ENCODE measurements at places on chromosomes 7 and 10.
A peak's percentile ranks its signal among the peaks of the same experiment; 100 is the strongest.

DNA sequence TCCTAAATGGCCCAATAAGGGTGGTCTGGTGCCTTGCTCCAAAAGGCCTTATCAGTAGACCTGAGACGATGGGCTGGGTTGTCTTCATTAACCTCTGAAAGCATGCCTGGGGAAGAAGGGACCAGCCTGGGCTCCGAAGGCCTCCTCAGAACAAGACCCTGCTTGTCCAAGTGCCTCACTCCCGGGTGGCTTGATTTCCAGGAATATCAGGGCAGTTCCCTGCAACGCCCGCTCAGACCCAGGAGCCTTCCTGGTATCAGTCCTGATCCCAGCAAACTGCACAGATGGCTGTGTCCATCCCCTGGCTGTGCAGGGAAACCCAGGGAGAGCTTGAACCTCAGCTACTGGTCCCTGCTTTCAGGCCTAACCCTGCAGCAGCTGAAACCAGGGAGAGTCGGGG is 49.9 kb upstream of the CUX1 start:
- no peak for DNase-seq

DNA sequence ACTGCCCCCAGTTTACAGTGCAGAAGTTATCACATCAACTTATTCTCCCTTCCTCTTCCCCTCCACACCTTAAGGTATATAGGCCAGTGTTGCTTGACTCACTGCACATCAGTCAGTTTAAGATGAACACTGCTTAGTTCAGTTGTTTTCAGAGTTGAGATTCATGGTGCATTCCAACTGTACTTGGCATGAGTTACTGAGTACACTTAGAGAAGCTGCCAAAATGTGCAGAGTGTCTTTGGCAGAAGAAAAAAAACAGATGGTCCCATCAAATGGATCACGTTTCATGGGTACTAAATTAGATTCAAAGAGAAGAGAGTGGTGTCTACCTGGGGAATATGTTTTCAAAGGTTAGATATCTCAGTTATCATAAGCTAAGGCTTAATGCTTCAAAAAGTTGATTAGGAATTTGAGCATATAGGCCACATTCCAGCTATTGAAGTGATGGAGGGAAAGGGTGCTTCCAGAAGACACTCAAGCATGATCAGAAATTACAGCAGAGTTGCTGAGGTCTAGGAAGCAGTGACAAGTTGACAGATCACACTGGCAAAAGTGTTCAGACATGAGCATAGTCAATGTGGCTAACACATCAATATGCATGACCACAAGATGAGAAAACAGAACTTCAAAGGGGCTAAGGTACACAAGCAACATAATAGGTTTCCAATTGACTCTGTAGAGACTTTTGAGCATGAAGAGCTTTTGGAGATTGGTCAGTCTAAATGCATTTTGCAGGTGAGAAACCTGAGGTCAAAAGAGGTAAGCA is 579.2 kb upstream of the CELF2 start:
- DNase-seq: no peak

- DNase-seq: peak; percentile 66
Measured at GRCh38 chr7:603152-603951, 83.7 kb upstream of the PDGFA start.

GRCh38 chr10:124568848-124569622 is 107.4 kb downstream of the LHPP start:
- no peak for DNase-seq

DNA sequence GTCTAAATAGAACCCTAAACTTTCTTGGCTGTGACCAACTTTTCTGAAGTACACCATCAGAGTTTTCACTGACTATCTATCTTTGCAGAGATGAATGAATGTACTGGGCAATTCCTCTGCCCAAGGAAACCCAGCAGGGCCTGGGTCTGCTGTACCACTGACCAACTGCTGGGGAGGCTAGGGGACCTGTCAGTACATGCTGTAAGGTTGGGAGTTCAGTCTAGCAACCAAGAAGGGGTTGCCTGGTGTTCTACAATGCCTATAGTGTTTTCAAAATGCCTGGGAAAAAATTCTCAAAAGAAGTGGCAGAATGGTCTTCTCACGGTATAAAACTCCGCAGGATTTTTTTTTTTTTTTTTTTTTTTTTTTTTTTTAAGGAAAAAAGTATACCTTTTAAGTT is 106.3 kb downstream of the NT5C2 start:
- no peak for DNase-seq

DNA sequence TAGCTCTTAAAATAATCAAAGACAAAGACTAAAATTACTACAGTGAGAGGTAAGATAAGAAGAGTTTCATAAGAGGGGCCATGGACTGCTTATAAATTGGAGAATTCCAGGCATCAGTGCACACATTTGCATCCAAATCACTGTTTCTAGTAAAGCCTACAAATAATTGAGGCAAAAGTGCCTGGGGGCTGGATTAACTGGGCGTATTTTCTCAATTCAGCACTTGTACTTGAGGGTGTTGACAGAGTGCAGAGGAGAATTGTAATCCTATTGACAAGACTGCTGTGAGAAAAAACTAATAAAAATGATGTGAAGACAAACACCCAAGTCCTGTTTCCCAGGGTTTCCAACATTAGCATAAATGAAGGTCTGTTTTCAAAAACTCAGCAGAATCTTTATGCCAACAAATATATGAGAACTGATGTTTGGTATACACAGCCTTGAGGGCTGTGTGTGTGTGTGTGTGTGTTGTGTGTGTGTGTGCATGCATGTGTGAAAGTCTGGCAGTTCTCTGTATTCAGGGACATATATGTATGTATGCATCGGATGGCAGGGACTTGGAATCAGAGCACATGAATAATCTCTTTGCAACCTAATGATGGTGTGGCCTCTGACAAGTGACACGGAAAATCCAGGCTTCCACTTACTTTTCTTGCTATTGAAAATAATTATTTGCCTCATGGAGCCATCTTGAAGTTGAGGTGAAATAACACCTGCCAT is 182.1 kb upstream of the CDC14C start:
- no peak for DNase-seq

- no peak for DNase-seq
Measured at GRCh38 chr7:94605031-94605430, 50.9 kb downstream of the SGCE start.

GRCh38 chr10:29202386-29202940 is 86.4 kb upstream of the LYZL1 start:
- no peak for DNase-seq

DNA sequence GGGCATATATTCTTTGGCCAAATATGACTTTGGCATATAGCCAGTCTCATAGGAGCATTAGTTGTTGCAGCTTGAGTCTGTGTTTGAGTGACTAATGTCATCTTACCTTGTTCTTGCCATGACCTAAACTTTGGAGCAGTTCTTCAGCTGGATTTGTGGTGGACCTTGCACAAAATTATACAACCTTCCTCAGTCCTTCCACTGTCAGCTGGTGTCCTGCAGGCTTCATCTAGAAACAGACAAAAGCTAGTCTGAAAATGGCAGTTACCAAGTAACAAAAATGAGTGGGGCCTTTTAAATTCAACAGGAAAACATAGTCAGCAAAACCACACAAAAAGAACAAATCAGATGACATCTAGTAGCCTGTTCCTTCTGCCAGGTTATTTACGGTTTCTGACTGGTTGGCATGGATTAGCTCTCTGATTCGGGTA is 59.5 kb upstream of the HECTD2 start:
- DNase-seq: no peak

- DNase-seq: no peak
Measured at GRCh38 chr7:148473703-148474480, 116.7 kb upstream of the C7orf33 start.

DNA sequence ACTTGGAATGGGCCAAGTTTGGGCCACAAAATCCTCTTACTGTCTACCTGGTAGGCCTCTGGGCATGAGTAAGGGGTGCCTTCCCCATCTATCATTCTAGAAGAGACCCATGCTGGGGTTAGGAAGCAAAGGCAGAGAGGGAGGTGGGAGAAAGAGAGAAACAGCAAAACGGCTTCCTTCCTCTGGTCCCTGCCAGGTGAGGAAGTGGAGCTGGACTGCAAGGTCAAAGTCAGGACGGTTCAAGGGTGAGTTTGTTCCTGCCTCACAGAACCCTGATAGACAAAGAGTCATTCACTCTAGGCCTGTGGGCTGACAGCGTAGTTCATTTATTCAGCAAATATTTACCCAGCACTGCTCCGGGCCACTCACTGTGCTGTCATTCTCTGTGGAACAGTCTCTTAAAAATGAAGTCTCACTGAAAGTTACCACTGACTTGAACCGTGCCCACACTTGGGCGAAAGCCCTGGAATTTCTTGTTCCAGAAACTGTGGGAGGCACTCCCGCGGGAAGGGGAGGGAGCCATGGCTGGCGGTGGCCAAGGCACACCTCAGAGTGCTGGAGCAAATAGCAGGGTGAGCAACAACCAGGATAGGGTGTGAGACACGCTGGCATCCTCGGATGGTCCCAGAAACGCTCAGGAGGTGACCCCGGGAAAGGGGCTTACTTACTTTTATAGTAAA is 26.2 kb upstream of the ECHDC3 start:
- DNase-seq: no peak

GRCh38 chr7:114648117-114648516 is 233.5 kb downstream of the FOXP2 start:
- DNase-seq: no peak

DNA sequence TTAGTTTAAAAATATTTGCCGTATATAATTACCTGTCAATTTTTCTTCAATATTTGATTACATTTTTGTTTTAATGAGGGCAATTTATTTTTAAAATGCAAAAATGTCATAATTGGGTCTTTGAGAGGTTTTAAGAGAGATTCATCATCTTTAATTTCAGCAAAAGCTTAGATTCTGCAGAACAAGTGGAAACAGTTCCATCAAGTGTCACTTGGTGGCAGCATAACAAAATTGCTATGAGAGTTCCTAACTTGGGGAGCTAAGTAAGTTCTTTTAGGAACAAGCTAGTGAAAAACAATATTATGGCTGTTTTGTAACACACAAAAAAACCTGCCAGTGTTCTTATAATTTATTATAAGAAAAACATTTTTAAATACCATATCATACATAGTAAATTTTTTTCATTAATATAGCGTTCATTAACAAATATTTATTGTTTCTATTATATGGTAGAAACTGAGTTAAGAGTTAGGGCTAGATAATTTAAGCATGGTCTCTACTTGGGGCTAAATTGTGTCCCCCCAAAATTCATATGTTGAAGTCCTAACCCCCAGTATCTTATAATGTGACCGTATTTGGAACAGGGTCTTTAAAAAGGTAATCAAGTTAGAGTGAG is 155.2 kb downstream of the MAGI2 start:
- DNase-seq: no peak

- no peak for DNase-seq
Measured at GRCh38 chr10:18793951-18794350, 134.7 kb downstream of the ARL5B start.

DNA sequence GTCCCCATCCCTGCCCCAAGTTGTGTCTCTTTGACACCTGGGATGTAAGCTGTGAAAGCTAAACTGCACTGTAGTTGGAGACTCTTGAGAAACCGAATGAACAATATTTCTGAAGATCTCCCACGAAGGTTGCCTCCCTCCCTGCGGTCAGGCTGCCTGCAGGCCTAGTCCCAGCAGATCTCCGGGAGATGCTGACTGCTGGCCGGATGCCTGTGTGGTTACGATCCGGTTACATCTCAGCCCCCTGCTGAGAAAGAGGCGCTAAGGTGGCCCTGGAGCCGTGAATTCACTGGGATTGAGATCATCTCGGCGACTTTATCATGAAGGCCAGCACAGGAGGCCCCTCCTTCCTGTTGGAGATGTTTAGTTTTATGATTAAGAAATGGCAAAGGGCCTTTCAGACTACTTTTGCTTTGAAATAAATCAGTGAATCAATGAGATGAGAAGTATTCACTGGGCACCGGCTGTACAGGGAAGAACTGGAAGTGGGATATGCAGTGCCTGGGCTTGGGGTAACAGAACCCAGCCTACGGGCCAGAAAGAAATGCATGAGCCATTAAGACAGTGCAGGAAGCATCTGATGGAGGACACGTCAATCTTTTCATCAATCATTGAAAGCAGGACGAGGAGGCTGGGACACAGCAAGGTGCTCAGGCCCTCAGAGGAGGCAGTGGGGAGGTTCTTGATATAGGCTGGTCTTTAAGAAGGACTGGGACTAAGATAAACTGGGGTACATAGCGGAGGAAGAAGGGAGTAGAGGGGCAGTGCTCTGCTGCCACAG is 177.6 kb downstream of the PRKAG2 start:
- DNase-seq: no peak

DNA sequence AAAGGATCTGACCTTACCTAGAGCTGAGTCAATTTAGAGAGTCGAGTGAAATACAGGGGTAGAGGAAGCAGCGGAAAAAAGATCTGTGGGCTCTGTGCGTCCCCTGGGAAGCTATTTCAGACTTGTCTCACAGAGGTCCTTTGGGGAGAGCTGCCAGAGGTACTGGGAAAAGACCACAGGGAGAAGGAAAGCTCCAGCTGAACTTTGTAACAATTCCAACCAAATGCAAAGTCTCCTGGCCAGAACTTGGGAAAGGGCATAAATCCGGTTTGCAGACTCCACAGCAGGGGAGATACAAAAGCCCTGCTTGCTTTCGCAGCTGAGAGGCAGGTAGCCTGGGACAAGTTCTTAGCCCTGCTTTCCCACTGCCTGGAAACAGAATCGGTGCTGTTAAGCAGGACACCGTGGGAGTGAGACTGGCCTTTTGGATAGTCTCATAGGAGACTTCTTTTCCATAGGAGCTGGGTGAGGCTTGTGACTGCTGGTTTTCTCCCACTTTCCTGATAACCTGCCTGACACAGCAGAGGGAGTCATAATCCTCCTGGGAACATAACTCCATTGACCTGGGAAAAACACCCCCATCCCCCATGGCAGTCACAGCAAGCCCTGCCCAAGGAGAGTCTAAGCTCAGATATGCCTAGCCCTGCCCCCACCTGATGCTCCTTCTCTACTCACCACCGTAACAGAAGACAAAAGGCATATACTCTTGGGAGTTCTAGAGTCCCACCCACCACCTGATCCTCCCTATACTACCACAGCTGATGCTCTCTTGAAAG is 926.2 kb downstream of the KCNMA1 start:
- no peak for DNase-seq

GRCh38 chr7:82172017-82172416 is 271.6 kb downstream of the CACNA2D1 start:
- no peak for DNase-seq

GRCh38 chr7:73869011-73869798 is 8.2 kb downstream of the TMEM270 start:
- DNase-seq: no peak

DNA sequence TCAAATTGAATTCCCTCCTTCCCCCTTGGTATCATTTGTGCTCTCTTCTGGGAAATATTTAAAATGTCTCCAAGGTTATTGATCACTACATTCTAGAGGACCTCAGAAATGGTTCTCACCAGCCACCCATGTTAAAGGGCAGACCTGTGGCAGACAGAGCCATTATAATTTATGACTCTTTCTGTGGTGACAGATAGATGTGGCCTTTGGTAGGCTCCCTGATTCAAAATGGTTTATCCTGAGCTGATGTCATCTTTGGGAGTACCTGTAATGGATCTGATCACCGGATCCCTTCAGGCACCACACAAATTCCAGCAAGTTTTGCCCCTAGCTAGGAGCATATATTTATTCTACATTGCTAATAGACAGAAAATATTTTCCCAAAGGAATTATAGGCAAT is 267.5 kb downstream of the SDK1 start:
- no peak for DNase-seq

DNA sequence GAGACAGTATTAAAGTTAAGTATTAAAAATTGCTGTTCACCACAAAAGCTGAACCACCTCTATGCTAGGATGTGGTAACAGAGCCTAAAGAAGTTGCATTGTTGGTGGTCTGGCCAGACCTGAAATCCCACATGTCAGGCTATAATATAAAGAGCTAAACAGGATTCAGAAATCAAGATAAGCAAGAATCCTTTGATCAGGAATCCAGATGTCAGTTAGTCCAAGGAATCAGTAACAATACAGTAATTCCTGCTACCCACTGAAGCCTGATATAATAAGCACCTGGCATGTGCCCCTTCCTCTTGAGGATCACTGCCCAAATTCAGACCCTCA is 48.9 kb downstream of the ZNF277 start:
- no peak for DNase-seq

All from stimulated activated CD4-positive, alpha-beta T cell treated with anti-CD3 and anti-CD28 coated beads, Interleukin-15, amount 100 ng/mL, for 24 hours (primary cell).